ENCODE measurements at places on chromosomes 1 and 21. TPM values are rescaled to one million over a fixed set of nuclear protein-coding genes. Genes with fewer than 3 reads are reported as not detected.

Gene UBE2G2
- 67.4 TPM for total RNA-seq

Gene MMP23B
- 0.26 TPM for total RNA-seq

Gene CALML6
- total RNA-seq = 0.77 TPM

Gene IGSF8
- 42.6 TPM for total RNA-seq

Gene ARHGEF19
- 6.1 TPM for total RNA-seq

Gene NCAM2
- 0.26 TPM for total RNA-seq

Gene CLIC6
- total RNA-seq = not detected

Gene NTRK1
- total RNA-seq = not detected

Gene ADCY10
- total RNA-seq = 0.26 TPM

Gene CHI3L2
- total RNA-seq = not detected

Gene BSND
- total RNA-seq = not detected

DNA sequence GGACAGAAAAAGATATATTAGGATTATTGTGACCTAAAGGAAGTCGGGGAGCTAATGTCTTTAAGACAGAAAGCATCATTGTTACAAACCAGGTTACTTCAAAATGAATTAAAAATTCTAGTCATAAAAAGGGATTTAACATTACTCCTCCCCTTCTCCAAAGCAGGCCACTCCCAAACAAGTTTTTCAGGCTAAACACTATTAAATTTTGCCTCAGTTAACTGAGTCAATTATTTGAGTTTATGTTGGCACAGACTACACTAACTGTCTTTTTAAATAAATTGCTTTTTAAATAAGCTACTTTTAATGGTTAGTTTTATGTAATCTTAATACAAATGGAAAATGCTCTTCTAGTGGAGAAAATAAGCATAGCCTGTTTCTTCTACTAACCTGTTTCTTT is 395.0 kb upstream of the DUSP10 start:
- peak; percentile 8 for DNase-seq

- no peak for DNase-seq
These were observed 12.5 kb downstream of the NID1 start for GRCh38 chr1:236052232-236052993.

DNA sequence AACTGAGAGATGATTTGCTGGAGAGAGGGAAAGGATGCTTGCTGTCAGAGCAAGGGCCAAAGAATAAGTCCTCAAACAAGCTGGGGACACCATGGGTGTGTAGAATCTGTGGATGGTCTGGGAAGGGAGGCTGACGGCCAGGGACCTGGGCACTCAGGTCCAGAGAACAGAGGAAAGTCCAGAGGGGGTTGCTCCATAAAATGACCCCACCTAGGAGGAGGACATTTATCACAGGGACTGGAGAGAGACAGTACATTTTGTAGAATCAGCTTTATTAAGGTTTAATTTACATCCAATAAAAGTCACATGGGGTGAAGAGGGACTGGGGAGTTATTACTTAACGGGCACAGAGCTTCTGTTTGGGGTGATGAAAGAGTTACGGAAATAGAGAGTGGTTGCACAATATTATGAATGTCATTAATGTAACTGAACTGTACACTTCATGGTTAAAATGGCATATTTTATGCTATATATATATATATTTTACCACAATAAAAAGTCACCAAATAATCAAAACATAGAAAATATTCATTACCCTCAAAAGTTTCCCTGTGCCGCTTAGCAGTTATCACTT is 73.0 kb upstream of the ABCD3 start:
- no peak for DNase-seq

- DNase-seq = no peak
These were observed 214.1 kb upstream of the L1TD1 start for GRCh38 chr1:61980561-61980960.

- no peak for DNase-seq
These were observed 27.2 kb downstream of the WLS start for GRCh38 chr1:68204977-68205630.

DNA sequence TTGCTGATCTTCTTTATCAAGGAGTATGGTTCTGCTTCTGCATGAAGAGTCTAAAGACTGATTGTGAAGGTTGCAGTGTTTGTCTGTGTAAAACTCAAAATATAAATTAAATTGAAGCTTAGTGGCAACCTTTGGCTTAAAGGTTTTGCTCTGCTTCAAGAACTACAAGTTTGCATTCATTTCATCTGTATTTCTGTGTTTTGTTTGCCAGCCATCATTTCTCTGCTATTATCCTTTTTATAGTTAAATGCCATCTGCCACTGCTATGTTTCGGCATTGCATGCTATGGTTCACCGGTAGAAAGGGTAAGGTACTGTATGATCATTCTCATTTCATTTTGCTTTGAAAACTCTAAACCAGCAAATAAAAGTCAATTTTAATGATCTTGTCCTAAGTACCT is 52.9 kb downstream of the OSBPL9 start:
- no peak for DNase-seq

DNA sequence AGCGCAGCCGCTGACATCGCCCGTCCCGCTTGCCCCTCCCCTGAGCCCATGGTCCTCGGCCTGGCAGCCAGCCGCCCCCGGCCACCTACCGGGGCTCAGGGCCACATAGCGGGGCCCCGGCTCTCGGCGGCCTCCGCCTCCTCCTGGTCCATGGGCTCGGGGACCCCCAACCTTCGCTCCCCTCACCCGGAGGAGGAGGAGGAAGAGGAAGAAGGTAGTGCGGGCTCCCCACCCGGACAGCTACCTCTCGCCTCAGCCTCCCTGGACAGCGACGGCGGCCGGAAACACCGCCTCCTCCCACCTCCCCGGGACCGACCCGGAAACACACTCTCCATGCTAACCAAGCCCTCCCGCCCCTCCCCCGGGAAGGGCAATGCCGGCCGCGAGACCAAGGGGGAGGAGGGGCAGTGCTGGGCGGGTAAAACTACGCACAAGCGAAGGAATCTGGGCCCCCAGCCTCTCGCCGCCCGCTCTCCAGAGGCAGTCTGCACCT is at the start of gene KIAA0319L:
KIAA0319L (minus strand) TSS at position 286 of the 493 bp plus-strand sequence. CDS start 2,912 bp downstream, outside the sequence.
- no peak for DNase-seq

DNA sequence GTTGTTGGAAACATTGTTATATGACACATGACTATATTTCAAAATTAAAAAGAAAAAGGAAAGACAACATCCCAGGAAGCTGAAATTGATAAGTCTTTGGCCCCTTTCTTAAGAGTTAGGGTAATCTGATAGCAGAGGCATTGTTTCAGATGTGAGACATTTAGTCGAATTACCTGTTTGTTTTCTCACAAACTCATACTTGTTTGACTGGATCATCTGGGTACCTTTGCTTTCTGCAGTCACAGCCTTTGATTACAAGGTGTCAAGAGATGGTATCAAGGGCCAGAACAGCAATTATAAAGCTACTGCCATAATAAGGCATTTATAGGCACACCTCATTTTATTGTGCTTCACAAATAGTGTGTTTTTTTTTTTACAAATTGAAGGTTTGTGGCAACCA is 136.3 kb downstream of the DUSP10 start:
- peak; percentile 66 for DNase-seq

GRCh38 chr1:172320733-172321132 is 99.8 kb upstream of the C1orf105 start:
- no peak for DNase-seq

GRCh38 chr21:33541756-33542639 is at the start of gene GART:
Gene GART (minus strand): TSS chr21:33542117. CDS start chr21:33539315, 2,802 bp downstream.
- peak; percentile 58 for DNase-seq

DNA sequence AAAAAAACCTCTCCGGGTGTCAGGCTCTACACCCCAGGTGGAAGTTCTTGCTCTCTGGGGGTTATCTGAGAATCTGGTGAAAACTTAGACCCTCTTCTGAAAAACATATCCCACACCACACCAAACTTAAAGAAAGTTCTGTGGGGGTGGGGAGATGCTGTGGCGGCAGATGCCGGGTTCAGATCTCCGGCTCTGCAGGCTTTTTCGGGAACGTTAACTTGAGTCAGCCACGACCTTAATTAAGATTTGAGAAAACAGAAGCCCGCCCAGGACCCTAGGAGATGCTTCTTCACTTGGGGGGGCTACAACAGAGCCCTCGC is 2.3 kb downstream of the RCC2 start:
- no peak for DNase-seq

DNA sequence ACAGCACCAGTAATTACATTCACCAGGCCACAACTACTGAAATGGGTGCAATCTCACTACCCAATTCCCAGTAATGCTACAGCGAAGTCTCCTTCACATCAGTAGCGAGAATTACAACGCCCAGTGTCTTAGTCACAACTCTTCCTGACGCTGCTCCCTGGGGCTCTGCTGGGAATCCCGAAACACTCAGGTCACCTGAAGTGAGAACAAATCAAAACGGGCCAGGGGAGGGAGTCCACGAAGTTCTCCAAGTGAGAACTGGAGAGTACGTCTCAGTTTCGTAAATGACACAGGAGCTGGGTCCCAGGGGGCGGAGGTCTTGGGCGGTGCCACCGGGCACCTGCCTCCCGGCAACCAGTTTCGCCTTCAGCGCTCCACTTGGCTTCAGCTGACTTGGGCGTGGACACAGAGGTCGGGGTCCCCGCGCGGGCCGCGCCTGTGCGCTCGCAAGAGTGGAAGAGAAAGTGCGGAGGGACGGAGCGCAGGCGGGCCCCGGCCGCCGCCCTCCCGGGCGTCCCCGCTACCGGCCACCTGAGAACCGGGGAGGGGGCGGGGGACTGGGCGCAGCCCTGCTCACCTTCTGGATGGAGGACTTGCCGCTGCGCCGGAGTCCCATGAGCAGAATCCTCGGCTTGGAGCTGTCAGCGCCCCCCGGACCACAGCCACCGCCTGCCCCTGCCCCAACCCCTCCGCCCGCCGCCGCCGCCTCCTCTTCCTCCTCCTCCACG is 575 bp downstream of the RRAGC start:
- peak; percentile 89 for DNase-seq

DNA sequence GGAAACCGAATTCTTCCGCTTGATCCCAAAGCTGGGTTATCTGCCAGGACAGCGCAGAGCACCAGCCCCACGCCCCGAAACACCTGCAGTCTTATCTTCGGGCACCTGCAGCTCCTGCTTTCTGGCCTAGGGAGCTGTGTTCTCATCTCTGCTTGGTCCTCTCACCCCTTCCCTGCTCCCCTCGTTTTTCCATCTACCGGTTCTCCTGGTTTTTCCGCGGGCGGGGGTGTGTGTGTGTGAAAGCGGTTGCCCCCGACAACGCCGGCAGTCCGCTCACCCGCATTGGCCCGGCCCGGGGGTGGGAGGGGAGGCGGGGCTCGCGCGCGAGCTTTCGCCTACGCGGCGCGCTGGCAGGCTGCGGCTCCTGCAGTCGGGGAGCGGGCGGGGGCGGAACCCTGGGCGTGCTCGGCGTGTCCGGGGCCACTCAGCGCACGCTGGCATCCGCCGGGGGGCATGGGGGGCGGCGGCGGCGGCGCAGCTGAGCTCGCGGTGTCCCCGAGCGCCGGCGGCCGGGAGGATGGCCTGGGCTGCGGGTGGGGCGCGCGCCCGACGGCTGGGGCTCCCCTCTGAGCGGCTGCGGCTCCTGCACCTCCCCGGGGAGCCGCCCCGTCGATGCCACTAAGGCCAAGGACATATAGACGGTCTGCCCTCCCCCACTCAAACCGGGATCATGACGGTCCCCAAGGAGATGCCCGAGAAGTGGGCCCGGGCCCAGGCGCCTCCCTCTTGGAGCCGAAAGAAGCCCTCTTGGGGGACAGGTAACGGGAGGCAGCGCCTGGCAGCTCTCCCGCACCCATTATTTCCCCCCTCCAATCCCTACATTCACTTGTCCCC is 3.2 kb downstream of the ATP8B2 start:
- DNase-seq = peak; percentile 56

GRCh38 chr1:225806249-225806648 is 3.7 kb upstream of the EPHX1 start:
- DNase-seq = no peak

DNA sequence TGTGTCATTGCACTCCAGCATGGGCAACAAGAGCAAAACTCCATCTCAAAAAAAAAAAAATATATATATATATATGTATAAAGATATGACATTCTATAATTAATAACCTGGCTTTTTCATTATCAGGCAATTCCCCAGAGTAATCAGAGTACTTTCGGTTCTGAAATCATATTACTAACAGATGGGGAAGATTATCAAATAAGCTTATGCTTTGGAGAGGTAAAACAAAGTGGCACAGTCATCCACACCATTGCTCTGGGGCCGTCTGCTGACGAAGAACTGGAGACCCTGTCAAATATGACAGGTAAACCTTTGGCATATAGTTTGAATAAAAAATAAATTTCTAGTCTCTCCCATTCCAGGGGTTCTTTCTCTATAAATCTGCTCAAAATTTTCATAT is 58.5 kb upstream of the SH3GLB1 start:
- DNase-seq = no peak

- DNase-seq = no peak
These were observed 217.0 kb upstream of the FAM78B start for GRCh38 chr1:166383635-166384346.

- no peak for DNase-seq
These were observed 16.4 kb downstream of the PLEKHM2 start for GRCh38 chr1:15700508-15700907.

GRCh38 chr1:10631811-10632593 is 157.3 kb downstream of the PEX14 start:
- DNase-seq = no peak

DNA sequence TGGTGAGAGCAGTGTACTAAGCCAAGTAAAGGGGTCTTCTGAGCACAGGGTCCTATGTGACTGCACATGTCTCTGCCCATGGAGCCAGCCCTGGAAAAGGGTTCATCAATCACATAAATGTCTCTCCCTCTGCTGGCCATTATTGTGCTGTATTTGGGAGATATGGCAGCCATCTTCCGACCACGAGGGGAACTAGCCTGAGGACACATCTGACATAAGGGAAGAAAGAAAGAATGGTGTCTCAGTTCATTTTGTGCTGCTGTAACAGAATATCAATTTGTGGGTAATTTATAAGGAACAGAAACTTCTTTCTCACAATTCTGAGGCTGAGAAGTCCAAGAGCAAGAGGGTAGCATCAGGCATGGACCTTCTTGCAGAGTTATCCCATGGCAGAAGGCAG is 55.1 kb upstream of the GJA5 start:
- DNase-seq = no peak

- DNase-seq = no peak
These were observed 31.9 kb upstream of the PKP1 start for GRCh38 chr1:201251411-201251810.

DNA sequence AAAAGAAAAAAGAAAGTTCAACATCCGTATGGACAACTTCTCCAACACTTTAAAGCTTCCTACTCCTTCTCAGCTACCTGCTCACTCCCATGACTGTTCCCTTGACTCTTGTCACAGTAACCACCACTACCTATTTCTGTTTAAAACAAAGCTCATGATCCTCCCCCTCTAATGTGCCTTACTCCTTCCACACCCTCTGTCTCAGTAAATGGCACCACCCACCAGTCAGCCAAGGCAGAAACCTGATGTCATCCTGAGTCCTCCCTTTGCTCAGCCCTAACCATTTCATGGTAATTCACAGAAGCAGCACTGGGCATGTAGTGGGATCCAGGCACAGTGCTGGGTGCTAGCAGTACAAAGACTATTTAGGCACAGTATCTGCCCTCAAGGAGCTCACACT is 63.0 kb upstream of the PPM1J start:
- DNase-seq = peak; percentile 38
